ENCODE measurements at places on chromosomes 5 and 9.

- DNase-seq = no peak
These were observed 60.3 kb downstream of the RICTOR start for GRCh38 chr5:39013938-39014337.

- DNase-seq = no peak
These were observed 111.4 kb downstream of the C9orf50 start for GRCh38 chr9:129509533-129509928.

GRCh38 chr5:120682851-120683250 lies 218.8 kb downstream of the PRR16 start:
- DNase-seq = no peak

- peak; percentile 67 for DNase-seq
These were observed 60.1 kb downstream of the GALNT12 start for GRCh38 chr9:98867429-98868168.

- DNase-seq = no peak
These were observed 171.1 kb downstream of the TARS1 start for GRCh38 chr5:33611877-33612276.

DNA sequence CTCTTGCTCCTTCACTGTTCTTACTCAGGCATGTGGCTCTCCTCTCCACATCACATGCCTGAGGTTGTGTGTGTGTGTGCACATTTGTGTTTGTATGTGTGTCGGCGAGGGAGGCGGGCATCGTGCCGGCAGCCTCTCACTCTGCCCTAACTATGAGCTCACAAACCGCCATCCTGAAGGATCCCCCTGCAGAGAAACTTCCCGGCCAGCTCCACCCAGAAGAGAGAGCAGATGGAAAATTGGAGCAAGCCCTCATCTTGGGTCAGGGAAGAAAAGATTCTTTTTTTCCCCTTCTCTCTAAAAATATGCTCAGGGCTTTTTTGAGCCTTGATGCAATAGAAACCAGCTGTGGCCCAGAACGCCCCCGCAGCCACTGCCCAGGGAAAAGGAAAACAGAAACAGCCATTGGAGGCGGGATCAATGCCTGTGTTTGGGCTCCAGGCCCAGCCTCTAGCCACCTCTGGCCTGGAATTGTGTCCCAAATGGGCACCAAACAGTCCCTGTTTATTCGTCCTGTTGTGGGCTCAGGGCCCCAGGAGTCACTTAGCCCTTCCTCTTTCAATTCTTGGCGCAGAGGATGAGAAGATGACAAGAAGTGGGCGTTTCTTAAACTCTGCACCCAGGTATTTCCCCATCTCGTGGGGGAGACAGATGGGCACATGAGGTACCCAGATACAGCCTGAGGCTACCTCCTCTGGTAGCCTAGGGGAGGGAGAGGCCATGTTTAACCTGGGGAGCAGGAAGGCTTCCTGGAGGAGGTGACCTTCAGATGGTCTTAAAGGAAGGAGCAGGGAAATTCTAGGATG lies 151.5 kb downstream of the RGS3 start:
- peak; percentile 88 for DNase-seq

- no peak for DNase-seq
These were observed 32.3 kb upstream of the TMEM171 start for GRCh38 chr5:73088026-73088425.

DNA sequence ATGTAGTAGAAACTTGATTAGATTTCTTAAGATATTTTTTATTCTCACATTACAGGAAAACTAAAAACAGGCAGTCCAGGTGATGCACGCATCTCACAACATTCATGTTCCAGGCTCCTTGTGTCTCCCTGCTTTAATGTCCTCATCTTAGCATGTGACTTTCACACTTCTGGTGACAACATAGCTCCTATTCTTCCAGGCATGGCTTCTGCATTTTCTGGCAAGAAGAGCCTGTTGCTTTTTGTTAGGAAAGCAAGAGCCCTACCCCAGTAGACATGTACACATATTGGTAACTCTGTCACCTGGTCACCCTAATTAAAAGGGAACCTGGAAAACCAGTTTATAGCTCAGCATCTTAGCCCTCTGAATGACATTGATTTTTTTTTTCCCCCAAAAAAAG lies 92.5 kb downstream of the PPIC start:
- no peak for DNase-seq

GRCh38 chr9:132748450-132748849 lies 78.2 kb downstream of the GTF3C4 start:
- no peak for DNase-seq

GRCh38 chr9:136530461-136531089 lies 15.3 kb downstream of the NOTCH1 start:
- DNase-seq = no peak

DNA sequence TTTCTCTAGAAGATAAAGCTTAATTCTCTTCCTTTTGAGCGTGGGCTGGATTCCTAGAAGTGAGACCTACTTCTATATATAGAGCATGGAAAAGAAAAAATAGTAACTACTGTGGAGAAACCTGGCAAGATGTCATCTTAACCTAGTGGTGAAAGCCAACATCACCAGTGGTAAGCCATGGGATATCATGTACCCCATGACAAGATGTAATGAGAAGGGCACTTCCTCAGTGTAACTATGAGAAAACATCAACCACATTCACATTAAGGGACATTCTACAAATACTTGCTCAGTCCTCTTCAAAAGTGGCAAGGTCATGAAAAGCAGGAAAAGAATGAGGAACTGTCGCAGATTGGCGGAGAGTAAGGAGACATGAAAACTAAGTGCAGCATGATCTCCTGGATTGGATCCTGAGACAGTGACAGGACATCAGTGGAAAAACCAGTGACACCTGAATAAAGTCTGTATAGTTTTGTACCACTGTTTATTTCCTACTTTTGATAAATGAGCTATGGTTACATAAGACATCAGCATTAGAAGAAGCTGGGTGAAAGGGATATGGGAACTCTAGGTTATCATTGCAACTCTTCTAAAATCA lies 65.4 kb downstream of the PRRC1 start:
- DNase-seq = no peak

DNA sequence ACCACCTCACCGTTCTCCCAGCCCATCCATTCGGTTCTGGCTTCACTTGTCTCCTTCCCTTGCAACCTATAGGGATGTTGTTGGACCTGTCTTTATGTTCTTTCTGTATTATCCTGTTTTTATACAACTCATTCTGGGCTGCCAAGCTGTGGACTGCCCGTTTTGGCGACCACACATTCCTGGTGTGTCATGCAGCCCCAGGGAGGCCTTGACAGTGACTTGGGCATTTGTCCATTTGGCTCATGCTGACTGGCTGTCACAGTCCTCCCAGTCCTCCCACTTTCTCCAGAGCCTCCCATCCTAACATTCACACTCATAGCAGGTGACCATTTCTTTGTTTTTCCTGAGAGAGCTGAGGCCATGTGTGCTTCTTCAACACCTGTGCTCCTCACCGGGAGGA lies 136.4 kb downstream of the SLF1 start:
- no peak for DNase-seq

DNA sequence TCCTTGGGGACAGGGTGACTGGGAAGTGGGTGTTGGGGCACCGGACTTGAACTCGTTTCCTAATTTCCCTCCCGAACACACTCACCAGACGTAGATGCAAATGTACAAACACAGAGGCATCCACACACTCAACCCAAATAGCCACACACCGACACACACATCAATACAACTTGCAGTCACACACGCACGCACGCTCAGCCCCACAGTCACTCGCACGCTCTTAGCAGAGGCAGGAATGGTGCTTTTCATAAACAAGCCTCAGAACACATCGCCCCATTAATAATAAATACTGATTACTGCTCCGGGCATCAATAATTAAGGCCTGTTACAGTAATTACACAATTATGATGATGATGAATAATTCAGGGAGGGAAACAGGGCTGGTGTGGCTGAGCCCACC lies 5.7 kb downstream of the BARHL1 start:
- no peak for DNase-seq

- no peak for DNase-seq
These were observed 10.6 kb upstream of the SH3RF2 start for GRCh38 chr5:145925803-145926202.

DNA sequence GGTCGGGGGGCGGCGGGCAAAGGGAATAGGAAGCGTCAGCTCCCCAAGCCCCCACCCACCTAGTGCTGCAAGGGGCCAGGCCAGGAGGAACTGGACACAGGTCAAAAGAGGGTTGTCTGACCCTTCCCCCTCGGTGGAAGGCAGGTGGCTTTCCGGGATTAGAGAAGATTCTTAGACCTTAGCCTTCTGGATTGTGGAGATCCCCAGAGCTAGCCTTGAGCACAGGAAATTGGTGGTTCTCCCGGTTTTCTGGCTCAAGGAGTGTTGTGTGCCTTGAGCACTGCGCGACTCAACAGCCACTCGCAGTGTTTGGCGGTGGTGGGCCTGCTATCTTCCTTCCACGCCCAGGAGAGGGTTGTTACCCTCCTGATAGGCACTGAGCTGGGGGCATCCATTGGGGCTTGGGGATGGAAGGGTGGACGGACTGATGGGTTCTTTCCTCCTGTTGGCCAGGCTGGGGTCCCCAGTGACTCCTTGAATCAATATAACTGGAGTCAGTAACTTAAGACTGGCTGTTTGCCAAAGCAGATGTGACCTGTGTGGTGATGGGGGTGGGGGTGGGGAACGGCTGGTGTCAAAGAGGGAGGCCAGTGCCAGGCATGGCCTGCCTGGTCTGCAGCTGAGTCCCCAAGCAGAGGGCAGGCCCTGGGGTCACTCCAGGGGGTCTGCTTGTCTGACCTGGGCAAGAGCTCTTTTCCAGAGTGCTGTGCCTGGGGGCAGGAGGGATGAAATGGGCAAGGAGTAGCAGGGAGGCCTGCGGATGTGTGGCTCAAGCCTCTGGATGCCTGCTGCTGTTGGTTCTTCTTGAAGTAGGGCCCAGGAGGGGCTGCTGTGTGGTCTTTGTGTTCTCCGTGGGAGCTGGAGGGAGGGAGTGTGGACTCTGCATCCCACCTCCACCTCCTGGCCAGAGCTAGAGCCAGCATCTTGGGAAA lies 2.1 kb downstream of the FGF18 start:
- no peak for DNase-seq

DNA sequence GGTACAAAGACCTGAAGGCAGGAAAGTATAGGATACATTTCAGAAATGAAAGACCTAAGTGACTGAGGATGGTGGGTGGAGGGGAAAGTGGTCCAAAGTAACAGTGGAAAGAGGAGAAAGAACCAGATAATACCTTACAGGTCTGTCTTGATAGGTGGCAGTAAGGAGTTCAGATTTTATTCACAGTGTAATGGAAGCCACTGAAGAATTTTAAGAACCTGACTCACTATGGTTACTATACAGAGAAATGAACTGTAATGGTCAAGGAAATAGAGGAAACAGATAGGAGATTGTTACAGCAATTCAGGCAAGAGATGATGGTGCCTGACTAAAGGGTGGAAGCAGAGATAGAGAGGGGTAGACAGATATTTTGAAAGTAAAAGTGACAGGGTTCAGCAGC lies 46.5 kb downstream of the EPB41L4A start:
- no peak for DNase-seq

DNA sequence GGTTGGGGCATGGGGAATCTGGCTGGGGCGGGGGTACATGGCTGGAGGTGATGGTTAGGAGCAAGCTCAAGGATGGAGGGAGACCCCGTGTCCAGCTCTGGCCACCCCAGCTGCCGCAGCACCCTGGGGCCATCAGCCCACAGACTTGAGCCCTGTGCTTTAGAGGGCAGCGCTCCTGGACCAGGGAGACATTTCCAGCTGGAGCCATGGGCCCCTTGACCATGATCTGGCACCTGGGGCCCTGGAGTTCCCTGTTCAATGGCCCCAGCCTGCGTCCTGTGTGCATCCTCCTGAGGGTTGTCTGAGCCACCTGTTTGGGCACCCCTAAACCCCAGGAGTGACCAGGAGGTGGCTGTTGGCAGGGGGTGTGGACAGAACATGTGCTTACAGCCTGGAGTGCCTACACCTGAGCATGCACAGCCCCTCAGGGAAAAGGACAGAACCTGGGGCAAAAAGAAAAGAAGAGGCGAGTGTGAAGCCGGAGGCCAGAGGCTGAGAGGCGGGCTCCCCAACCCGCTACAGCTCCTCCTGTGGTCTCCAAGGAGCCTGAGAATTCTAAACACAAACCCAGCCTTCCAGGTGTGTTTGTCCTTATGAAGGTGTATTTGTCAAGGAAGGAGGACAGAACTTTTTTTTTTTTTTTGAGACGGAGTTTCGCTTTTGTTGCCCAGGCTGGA lies 126.7 kb downstream of the C9orf50 start:
- no peak for DNase-seq

Measured in right forelimb (tissue), 1 donor.